H9 (cell line): ENCODE measurements at places on chromosomes 4 and X.
A peak's percentile ranks its signal among the peaks of the same experiment; 100 is the strongest.

DNA sequence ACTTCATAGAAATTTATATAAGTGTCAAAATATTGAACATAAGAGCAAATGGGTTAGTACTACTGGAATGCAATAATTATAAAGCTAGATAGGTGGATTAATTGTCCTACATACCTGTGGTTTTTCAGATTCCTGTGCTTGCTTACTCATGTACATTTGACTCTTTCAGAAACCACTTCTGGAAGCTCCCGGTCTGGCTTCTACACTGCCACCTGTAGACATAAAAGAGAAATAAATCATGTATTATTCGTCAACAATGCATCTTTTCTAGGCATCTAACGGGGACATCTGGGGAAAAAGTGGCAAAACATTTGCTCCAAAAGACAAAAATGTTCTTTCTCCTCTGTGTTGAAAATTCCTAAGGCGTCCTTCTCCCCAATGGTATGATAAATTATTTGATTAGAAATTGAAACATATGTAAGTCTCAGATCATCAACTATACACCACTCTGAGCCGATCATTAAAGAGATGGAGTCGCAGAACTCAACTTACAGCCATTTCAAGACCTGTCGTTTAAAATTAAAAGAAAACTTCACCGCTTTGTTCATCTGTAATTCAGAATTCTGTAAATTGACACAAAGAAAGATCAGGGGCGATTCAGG, 648.7 kb upstream of the DIPK2B start:
- H3K27ac ChIP-seq: no peak overlapping the region
- peaks cover 54% of the 10 kb centered on the region for H3K36me3 ChIP-seq
- H3K4me1 ChIP-seq: peaks cover 4% of the 10 kb centered on the region; the same call in 1 of the 2 replicates
- DNase-seq: no peak
- H3K4me3 ChIP-seq: peak overlapping the region; percentile 95

DNA sequence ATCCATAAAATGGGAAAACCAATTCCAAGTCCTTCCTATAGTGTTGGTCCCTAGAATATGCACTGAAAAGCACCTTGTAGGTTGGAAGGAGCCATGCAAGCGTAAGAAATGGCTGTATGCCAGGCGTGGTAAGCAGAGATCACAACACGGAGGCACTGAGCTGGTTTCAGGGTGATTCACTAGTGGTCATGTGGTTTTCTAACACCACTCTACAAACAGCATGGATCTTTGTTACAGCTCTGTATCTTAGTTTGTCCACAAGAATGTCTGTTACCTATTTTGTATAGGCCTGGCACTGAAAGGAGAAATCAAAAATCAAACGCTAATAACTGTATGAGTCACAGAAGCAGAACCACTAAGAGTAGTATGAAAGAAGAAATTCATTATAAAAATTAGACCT, 71.9 kb downstream of the MAGEB17 start:
- H3K27me3 ChIP-seq: no peaks in the 10 kb centered on the region
- H3K4me3 ChIP-seq: no peak overlapping the region
- no peak overlapping the region for H3K27ac ChIP-seq

DNA sequence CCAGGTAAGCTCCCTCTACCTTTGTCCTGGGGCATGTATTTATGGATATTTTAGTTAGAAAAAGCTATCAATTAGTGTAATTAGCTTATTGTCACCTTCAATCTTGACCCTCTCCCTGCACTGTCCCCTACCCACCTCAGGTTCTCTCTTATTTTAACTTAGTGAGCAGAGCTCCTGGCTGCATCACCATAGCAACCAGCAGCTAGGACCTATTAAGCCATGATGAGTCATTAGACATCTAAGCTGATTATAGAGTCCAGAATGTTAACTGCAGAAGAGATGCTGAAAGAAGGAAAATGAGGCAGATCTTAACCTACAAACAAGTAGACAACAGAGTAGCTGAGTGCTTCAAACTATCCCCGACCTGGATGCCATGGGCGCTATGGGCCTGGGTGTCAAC, 36.6 kb downstream of the MAGEE2 start:
- H3K27ac ChIP-seq: no peak overlapping the region
- no peak overlapping the region for H3K4me3 ChIP-seq
- H3K36me3 ChIP-seq: peaks cover 37% of the 10 kb centered on the region
- no peak for DNase-seq
- no peaks in the 10 kb centered on the region for H3K4me1 ChIP-seq

GRCh38 chr4:16104520-16104919, 20.7 kb upstream of the PROM1 start:
- H3K27me3 ChIP-seq: no peaks in the 10 kb centered on the region
- DNase-seq: peak; percentile 10
- H3K27ac ChIP-seq: no peak overlapping the region
- H3K4me1 ChIP-seq: no peaks in the 10 kb centered on the region
- no peaks in the 10 kb centered on the region for H3K36me3 ChIP-seq

DNA sequence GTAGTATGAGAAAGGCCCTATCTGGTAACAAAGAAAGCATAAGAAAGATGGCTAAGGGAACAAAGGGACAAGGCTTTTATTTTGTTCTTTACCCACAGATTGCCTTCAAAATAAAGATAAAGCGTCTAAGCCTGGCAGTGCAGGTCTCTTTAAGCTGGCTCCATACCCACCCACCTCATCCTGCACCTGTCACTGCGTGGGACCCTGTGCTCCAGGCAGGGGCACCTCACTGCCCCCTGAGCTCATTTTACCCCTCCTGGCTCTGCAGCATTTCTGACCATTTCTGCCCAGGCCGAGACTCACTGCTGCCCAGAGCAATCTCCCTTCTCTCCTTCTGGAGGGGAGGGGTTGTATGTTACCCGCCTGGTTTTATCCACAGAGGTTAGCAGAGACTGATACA, 1.7 kb upstream of the CYP4V2 start:
- no peak overlapping the region; the same call in 1 of the 3 replicates for H3K4me3 ChIP-seq
- peaks cover 3% of the 10 kb centered on the region for H3K36me3 ChIP-seq
- no peaks in the 10 kb centered on the region for H3K27me3 ChIP-seq
- H3K4me1 ChIP-seq: 0 out of 2 replicates have a peak, but pooled peaks cover 5% of the 10 kb centered on the region

- no peaks in the 10 kb centered on the region for H3K36me3 ChIP-seq
- DNase-seq: no peak
- H3K4me3 ChIP-seq: no peak overlapping the region
- no peak overlapping the region for H3K27ac ChIP-seq
- no peaks in the 10 kb centered on the region; the same call in 1 of the 2 replicates for H3K4me1 ChIP-seq
Observed at GRCh38 chrX:23327104-23327503, 7.5 kb upstream of the PTCHD1 start.

- H3K27me3 ChIP-seq: no peaks in the 10 kb centered on the region
- H3K36me3 ChIP-seq: no peaks in the 10 kb centered on the region
- H3K27ac ChIP-seq: no peak overlapping the region
Observed at GRCh38 chr4:83785891-83786290, 250.0 kb downstream of the GPAT3 start.

GRCh38 chr4:24837781-24838180, 42.4 kb downstream of the SOD3 start:
- H3K27me3 ChIP-seq: no peaks in the 10 kb centered on the region
- H3K4me1 ChIP-seq: no peaks in the 10 kb centered on the region
- H3K27ac ChIP-seq: no peak overlapping the region

GRCh38 chrX:75131973-75132627, 24.0 kb downstream of the ABCB7 start:
- H3K4me1 ChIP-seq: no peaks in the 10 kb centered on the region
- H3K4me3 ChIP-seq: no peak overlapping the region
- peaks cover 17% of the 10 kb centered on the region; the same call in 1 of the 2 replicates for H3K36me3 ChIP-seq
